Hepatocyte (in vitro differentiated cells): ENCODE measurements at places on chromosomes 3 and 15. TPM values are rescaled to one million over a fixed set of nuclear protein-coding genes. Genes with fewer than 3 reads are reported as not detected.

DNA sequence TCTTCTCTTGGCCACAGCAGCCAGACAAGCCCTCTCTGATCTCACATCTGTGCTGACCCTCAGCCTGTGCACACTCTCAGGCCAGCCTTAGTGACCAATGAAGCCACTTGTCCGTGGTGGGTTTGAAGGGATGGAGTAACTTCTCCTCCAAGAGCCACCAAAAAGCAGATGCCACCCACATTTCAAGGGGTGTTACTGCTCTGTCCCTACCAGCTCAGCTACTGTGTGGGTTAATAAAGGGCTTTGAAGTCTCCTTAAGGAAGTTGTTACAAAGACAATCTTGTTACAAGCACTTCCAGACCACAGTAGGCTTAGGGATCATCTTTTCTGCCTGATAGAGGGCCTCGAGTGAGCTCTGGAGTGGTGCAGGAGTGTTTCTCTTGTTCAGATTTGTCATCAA lies 3.3 kb upstream of the CA12 start:
- H3K27me3 ChIP-seq = peaks cover 8% of the 10 kb centered on the region
- H3K36me3 ChIP-seq = no peaks in the 10 kb centered on the region
- peaks cover 18% of the 10 kb centered on the region for H3K4me1 ChIP-seq
- DNase-seq = no peak

DNA sequence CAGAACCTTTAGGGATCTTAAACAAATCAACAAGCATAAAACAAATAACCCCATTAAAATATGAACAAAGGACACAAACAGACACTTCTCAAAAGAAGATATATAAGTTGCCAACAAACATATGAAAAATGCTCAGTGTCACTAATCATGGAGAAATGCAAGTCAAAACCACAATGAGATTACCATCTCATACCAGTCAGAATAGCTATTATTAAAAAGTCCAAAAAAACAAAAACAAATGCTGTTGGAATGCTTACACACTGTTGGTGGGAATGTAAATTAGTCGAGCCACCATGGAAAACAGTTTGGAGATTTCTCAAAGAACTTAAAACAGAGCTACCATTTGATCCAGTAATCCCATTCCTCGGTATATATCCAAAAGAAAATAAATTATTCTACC lies 423.6 kb downstream of the OTOL1 start:
- no peaks in the 10 kb centered on the region for H3K4me1 ChIP-seq
- DNase-seq = no peak
- no peaks in the 10 kb centered on the region for H3K36me3 ChIP-seq

Gene CCR4
- 0.13 TPM in 1 of 2 replicates, not detected in the other for total RNA-seq

GRCh38 chr15:28981921-28982320 lies 96.1 kb downstream of the APBA2 start:
- DNase-seq = no peak
- no peaks in the 10 kb centered on the region for H3K27me3 ChIP-seq
- H3K36me3 ChIP-seq = no peaks in the 10 kb centered on the region
- H3K4me1 ChIP-seq = peaks cover 3% of the 10 kb centered on the region
- H3K27ac ChIP-seq = no peak overlapping the region

Gene FANCD2OS
- not detected in 2 replicates for total RNA-seq

- no peaks in the 10 kb centered on the region for H3K4me1 ChIP-seq
- no peak overlapping the region for H3K4me3 ChIP-seq
- no peaks in the 10 kb centered on the region for H3K36me3 ChIP-seq
Measured at GRCh38 chr3:191493336-191493735, 32.4 kb downstream of the PYDC2 start.

Gene SYNM
- total RNA-seq = 12.4 and 13.8 TPM in 2 replicates

DNA sequence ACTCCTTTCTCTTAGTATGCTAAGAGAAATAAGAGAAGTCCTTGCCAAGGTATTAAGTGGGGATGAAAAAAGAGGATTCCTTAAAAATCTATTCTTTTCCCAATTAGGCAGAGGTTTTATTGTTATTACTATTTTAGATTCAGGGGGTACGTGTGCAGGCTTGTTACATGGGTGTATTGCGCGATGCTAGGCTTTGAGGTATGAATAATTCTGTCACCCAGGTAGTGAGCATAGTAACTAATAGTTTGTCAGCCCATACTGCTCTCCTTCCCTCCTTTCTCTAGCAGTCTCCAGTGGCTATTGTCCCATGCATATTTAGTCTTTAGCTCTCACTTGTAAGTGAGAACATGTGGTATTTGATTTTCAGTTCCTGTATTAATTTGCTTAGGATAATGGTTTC lies 83.9 kb downstream of the LEKR1 start:
- no peaks in the 10 kb centered on the region for H3K36me3 ChIP-seq
- no peak overlapping the region for H3K4me3 ChIP-seq
- no peak for DNase-seq
- no peaks in the 10 kb centered on the region for H3K27me3 ChIP-seq

Gene AMOTL2
- 71.4 and 81.6 TPM in 2 replicates for total RNA-seq

DNA sequence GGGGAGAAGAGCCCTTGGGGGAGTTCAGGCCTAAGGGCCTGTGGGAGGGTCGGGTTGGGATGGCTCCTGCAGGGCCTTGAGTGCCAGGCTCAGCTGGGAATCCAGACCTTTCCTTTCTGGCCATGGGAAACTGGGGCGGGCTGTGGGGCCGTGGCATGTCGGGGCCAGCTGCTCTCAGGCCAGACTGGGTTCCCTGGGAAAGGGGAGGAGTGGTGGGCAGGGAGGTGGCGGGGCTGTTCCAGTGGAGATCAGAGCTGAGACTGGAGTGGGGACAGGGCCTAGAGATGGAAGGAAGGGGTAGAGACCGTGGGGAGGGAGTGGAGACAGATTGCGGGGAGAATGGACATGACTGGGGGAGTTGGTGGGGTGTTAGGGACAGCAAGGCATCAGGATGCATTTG lies 20.3 kb downstream of the FBLN2 start:
- no peak overlapping the region for H3K4me3 ChIP-seq
- peaks cover 6% of the 10 kb centered on the region for H3K4me1 ChIP-seq
- H3K27ac ChIP-seq = no peak overlapping the region
- no peaks in the 10 kb centered on the region for H3K36me3 ChIP-seq
- no peak for DNase-seq

DNA sequence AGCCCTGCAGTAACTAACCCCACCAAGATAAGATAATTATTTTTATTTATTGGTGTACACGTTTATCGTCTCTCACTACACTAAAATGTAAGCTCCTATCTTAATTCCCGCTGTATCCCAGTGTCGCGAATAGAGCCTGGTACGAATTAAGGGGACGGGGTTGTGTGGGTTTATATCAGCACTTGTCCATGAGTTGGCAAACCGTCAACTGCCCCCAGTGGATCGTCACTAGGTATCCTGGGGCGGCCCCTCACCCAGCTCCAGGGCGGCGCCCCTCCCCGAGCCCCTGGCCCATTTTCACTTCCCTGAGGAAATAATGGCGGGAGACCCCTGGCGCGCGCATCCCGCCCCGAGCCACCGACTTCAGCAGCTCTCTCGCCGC lies 465 bp downstream of the RUVBL1 start:
- no peaks in the 10 kb centered on the region for H3K4me1 ChIP-seq
- no peak for DNase-seq
- peak overlapping the region; percentile 46 for H3K4me3 ChIP-seq
- H3K36me3 ChIP-seq = no peaks in the 10 kb centered on the region
- no peaks in the 10 kb centered on the region for H3K27me3 ChIP-seq

DNA sequence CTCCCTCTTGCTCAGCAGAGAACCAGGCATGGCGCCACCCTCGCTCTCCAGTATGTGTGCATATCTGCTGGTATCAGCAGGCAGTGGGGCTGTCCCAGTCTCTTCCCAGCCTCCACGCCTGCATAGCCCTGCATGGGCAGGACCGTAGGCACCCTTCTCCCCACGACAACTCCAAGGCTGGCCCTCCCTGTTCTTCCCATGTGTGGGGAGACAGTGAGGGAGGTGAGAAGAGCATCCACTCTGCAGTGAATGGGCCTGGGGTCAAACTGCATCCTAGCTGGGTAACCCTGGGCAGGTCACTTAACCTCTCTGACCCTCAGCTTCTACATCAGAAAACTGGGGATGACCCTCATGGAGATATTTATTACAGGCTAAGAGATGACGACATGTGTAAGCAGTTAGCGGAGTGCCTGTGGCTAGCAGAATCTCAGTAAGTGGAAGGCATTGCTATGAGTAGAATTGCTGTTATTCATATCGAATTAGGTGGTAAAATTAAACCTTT lies 13.3 kb upstream of the SSUH2 start:
- no peaks in the 10 kb centered on the region for H3K27me3 ChIP-seq
- H3K4me3 ChIP-seq = no peak overlapping the region

Gene PAK6
- 2.6 and 6.1 TPM in 2 replicates for total RNA-seq

DNA sequence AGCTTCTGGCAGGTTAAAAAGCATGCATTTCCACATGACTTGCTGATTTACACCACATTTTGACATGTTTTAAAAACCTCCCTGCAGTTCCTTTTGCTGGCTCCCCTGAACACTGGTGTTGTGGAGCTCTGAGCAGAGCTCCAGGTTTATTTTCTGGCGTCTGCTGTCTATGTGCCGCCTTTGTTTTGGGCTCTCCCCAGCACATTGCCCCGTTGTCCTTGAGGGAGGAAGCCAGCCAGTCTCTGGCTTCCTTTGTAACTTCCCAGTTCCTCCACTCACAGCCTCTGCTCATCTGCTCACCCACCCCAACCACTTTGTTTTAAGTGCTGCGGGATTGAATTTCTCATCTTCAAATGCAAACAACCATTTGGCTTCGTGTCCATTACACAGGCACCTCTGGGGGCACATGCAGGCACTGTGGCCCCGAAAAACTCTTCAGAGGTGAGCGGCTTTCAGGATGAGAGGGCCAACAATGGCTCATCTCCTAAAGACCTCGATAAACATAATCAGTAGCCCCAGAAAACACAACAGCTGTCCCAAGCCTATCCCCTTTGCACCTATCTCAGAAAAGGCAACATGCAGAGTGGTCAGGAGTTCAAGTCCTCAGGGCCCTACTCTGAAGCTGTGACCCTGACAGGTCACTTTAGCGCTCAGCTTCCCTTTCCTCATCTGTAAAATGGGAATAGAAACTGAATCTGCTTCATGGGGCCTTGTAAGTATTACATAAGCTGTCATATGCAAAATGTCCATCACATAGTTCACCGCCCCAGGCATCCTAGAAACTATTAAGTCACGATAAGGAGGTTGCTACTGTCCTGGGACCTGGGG lies 1.3 kb upstream of the MEF2A start:
- no peaks in the 10 kb centered on the region for H3K27me3 ChIP-seq
- no peaks in the 10 kb centered on the region for H3K36me3 ChIP-seq
- peak; percentile 35 for DNase-seq
- peak overlapping the region; percentile 94 for H3K27ac ChIP-seq

DNA sequence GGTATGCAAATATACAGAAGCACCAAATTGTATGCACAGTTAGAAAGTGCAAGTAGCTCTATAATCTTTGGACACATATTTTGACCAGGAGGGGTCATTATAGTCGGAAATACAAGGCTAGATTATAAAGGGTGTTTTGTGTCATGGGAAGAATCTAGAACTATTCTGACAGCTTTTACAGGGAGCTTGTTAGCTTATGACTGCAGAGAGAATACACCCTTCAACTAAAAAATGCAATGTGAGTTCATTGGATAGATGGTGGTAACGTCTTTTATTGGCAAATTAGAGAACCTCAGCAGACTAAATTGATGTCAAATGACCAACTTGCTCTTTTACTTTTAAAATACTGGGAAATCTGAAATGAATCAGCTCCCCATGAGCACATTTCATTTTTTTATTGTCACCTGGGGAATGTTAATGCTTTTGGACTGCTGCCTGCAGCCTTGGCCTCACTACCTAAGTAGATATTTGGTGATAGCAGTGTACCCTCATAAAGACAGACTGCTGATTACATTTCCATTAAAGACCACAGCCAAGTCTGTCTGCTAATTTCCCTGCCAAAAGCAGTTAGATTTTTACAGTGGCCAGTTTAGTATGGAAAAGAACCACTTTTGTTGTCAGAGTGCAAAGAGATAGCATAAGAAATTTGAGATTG lies 515.9 kb upstream of the DPPA4 start:
- no peak overlapping the region for H3K4me3 ChIP-seq
- H3K27me3 ChIP-seq = no peaks in the 10 kb centered on the region
- H3K27ac ChIP-seq = no peak overlapping the region
- DNase-seq = no peak
- H3K4me1 ChIP-seq = no peaks in the 10 kb centered on the region

DNA sequence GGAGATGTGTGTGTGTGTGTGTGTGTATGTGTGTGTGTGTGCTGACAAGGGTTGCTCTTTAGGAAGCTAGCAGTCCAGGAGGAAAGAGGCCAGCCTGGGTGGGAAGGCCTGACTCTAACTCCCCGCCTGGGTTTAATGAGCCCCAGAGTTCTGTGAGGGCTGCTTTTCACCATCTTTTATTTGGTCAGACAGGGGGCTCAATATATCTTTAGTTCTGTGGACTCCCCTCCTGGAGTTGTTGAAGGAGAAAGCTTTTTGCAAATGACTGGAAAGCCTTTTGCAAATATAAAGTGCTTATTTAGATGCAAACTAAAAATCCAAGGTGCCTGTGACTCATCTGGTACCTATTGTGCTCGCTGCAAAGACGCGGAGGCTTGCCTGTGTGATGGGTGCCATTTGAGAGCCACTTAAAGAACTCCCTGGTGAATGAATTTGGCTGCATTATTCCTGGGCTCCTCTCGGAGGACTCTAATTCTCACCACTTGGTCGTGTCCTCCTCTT lies 24.5 kb downstream of the DRD3 start:
- H3K4me1 ChIP-seq = no peaks in the 10 kb centered on the region
- H3K36me3 ChIP-seq = no peaks in the 10 kb centered on the region
- no peak overlapping the region for H3K4me3 ChIP-seq
- peaks cover 25% of the 10 kb centered on the region for H3K27me3 ChIP-seq
- no peak for DNase-seq

Gene GOLGA8M
- total RNA-seq = 1.3 TPM in 1 of 2 replicates, not detected in the other

GRCh38 chr3:149527531-149528339 lies 53.2 kb downstream of the TM4SF4 start:
- no peaks in the 10 kb centered on the region for H3K27me3 ChIP-seq
- peak overlapping the region; percentile 64 for H3K27ac ChIP-seq
- H3K4me3 ChIP-seq = no peak overlapping the region
- peak; percentile 14 for DNase-seq
- peaks cover 13% of the 10 kb centered on the region for H3K4me1 ChIP-seq

DNA sequence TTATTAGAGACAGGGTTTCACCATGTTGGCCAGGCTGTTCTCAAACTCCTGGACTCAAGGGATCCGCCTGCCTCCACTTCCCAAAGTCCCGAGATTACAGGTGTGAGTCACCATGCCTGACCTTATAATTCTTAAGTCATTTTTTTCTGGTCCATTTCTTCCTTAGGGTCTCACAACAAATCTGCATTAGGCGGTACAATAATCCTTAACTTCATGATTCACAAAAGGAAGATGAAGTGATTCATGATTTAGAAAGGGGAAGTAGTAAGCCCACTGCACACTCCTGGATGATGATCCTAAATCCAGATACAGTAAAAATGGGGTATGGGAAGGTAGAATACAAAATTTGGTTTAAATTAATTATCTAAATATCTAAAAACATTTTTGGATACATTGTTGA lies 45.0 kb upstream of the TKT start:
- H3K4me1 ChIP-seq = no peaks in the 10 kb centered on the region
- H3K36me3 ChIP-seq = no peaks in the 10 kb centered on the region
- no peak overlapping the region for H3K27ac ChIP-seq
- H3K27me3 ChIP-seq = no peaks in the 10 kb centered on the region
